Effector CD8-positive, alpha-beta T cell (primary cell): ENCODE measurements at places on chromosomes 3 and 15.

DNA sequence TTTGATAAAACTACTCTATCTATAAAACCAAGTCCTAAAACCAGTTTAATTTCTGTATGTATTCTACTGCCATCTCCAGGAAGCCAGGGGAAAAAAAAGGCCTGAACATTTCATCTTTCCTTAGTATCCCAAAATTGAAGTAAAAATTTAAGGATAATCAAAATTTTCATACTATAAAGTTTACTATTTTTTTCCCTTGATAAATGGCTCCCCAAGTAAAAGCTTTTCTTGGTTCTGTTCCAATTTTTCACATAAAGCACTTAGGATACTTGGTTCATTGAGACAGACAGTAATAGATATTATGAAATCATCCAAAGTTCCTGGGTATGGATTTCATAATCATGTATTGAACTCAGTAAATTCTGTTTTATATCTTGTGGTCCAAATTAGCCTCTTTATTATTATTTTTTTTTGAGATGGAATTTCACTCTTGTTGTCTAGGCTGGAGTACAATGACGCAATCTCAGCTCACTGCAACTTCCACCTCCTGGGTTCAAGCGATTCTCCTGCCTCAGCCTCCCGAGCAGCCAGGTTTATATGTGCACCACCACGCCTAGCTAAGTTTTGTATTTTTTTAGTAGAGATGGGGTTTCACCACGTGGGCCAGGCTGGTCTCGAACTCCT, 34.5 kb downstream of the ICE2 start:
- no peak for DNase-seq

- DNase-seq = no peak
Observed at GRCh38 chr3:27533718-27534573, 49.8 kb upstream of the SLC4A7 start.

- DNase-seq = no peak
Observed at GRCh38 chr3:47846880-47847248, 43.9 kb downstream of the DHX30 start.

GRCh38 chr3:10703875-10704274, 112.2 kb upstream of the SLC6A11 start:
- DNase-seq = no peak

GRCh38 chr3:89311581-89311980, 204.2 kb downstream of the EPHA3 start:
- no peak for DNase-seq

- no peak for DNase-seq
Observed at GRCh38 chr15:72925661-72926060, 126.6 kb upstream of the NEO1 start.

GRCh38 chr15:90530250-90531051, 728 bp downstream of the CRTC3 start:
- peak; percentile 1 for DNase-seq

- no peak for DNase-seq
Observed at GRCh38 chr15:44775953-44776352, 39.6 kb downstream of the TRIM69 start.

DNA sequence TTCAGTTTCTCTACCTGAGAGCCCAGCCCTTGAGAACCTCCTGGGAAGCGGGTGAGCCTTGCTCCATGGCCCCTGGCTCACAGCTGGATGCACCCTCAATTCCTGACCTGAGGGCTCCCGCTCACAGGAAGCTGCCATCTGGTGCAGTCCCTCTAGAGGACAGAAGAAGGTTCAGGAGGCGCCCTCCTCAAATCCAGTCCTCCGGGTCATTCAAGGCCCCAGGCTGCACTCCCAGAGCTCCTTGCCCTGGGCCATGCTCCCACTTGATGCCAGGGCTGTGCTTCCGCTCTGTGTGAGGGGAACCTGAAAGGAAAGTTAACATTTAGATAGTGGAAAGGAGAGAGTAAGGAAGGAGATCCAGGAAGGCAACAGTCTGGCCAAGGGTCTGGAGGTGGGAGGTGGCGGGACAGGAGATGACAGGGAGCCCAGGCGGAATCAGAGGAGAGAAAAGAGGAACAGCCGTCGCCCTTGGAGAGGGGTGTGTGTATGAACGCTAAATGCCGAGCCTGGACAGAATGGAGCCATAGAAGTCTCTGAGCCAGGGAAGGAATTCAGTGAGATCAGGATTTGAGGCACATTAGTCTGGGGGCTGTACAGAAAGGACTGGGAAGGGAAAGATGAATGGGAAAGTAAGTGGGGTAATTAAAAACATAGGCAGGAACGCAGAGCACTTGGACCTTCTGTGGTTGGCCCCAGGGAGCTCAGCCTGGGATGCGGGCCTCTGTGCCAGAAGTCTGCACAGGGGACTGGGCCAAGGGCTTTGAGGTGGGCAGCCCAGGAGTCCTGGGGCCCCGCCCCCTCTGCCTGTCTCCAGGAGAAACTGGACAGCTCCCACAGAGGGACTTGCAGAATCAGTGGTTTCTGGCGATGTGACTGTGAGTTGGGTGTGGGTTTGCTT, 26.1 kb downstream of the TBC1D21 start:
- DNase-seq = no peak

DNA sequence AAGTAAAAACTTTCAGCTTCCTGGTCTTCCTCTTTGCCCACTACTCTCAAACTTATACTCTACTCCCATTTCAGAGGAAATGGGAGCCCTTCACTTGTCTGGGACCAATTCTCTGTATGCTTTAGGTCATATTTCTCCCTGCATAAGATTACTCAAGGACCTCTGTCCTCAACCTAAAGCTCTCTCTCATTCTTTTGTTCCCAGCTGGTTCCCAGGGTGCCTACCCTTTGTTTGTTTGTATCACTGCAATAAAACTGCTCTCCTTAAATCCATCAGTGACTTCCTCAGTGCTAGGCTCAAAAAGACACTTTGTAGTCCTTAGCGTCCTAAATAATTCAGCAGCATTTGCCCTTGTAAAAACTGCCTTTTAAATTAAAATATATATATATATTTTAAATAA, 2.9 kb downstream of the NGRN start:
- no peak for DNase-seq

GRCh38 chr15:58933281-58934113, at the start of gene SLTM:
Gene SLTM, minus strand, starts transcription at chr15:58933679. Its CDS starts 114 bp downstream, at chr15:58933565.
- DNase-seq = peak; percentile 86

DNA sequence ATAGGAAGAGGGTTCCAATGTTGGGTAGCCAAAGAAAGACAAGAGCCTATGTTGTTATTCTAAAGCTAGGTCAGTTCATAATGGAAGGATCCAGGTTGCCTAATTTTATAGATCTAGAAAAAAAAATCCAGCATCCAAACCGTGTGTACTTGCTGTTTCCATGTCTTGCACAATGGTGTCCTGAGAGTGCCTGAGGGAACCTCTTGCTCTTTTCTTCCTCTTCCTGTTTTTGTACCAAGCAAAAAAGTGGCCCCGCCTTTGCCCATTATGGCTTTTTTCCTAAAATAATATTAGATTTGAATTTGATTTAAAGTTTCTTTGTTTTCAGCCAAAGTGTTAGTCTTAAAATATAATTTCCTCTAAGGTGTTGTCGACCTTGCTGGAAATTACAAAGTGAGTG, 224.4 kb downstream of the RYR3 start:
- no peak for DNase-seq
